H54 (cell line): ENCODE measurements at places on chromosomes 6 and 20.

DNA sequence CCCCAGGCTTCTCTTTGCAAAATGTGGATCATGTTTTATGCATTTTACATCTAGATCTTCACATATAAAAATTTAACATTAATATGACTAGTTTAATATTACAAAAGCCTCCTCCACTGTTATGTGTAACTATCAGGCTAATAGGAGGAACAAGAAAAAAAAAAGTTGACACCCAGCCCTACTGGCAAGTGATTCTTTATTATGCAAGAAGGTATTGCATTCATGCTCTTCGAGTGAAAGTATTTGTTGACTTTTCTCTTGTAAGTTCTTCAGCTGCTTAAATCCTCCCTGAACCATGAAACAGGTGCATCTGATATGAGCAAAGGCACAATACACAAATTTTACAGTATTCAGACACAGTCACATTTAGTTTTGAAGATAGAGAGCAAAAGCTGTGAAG lies 716 bp upstream of the HLA-DQB2 start:
- no peak for DNase-seq

- no peak for DNase-seq
Measured at GRCh38 chr6:17066610-17067009, 35.2 kb upstream of the STMND1 start.

- DNase-seq, result no peak
Measured at GRCh38 chr20:49685809-49686208, 27.9 kb downstream of the B4GALT5 start.

DNA sequence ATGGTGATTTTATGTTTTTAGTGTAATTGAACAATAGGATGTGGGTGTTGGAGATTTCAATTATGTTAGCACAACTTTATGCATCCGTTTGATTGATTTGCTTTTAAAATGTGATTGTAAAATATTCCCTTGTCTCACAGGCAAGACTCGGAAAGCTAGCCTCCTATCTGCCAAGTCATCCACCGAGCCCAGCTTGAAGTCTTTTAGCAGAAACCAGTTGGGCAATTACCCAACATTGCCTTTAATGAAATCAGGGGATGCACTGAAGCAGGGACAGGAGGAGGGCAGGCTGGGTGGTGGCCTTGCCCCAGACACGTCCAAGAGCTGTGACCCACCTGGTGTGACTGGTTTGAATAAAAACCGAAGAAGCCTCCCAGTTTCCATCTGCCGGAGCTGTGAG lies 200.9 kb downstream of the SASH1 start:
- DNase-seq, result no peak

- no peak for DNase-seq
Measured at GRCh38 chr6:168866534-168866933, 387.1 kb downstream of the THBS2 start.

DNA sequence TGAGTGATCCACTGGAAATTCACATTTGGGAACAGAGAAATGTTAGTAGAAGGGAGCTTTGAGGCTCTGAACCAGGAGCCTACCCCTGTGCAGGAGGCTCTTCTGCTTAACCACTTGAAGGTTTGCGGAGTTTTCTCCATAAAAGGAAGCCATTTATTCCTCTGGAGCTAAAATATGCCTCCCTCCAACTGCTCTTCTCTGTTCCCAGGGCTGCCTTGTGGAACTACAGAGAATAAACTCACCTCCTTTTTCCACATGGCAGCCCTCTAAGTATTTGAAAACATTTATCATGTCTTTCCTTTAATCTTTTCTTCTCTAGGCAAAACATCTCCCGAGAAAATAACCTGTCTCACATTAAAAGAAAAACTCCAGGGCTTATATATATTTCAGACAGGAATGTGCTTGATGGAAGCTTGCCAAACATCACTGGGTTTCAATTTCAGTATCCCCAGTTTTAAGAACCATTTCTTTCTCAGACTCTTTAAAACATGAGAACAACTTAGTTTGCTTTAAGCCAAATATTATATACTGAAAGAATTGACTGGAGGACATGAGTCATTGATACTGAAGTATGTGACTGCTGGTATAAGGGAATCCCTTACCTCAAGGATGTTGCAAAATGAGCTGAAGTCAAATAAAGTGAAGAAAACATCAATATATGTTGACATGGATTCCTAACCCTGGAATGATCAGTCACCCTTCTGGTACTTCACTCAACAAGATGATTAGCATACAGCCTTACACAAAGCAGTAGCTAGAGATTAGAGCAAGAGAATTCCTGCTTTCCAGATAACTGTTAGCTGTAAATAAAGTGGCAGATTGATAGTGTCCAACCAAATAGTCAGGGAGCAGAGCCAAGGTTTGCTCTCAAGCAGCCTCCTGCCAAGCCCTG lies 74.0 kb downstream of the ZBTB2 start:
- no peak for DNase-seq

- DNase-seq, result no peak
Measured at GRCh38 chr6:46612645-46613044, 40.0 kb downstream of the CYP39A1 start.

GRCh38 chr6:87001494-87001893 lies 64.2 kb downstream of the HTR1E start:
- no peak for DNase-seq

DNA sequence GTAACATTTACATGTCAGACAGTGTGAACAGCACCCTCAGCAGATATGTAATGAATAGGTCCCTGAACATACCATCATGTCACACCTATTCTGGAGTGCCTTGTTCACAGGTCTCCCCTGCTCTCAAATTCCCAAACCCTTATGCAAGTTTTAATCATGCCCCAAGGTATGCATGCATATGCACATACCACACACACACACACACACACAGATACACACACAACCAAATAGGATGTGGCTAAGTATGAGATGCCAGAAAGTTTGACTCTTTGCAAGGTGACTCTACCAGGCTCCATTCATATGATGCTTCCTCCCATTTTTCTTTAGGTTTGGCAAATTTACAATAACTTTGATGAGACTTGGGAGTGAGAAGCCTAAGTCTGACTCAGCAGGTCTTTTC lies 243.8 kb upstream of the IRAK1BP1 start:
- DNase-seq, result no peak

GRCh38 chr20:17641993-17642392 lies 40.0 kb downstream of the RRBP1 start:
- no peak for DNase-seq

DNA sequence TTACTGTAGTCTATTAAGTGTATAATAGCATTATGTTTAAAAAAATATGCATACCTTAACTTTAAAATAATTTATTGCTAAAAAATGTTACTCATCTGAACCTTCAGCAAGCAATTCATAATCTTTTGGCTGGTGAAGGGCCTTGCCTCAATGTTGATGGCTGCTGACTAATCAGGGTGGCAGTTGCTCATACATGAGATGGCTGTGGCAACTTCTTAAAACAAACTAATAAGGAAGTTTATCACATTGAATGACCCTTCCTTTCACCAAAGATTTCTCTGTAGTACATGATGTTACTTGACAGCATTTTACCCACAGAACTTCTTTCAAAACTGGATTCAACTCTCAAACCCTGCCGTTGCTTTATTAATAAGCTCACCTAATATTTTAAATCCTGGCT lies 84.0 kb downstream of the TASP1 start:
- no peak for DNase-seq

GRCh38 chr6:142374091-142374770 lies 72.4 kb downstream of the ADGRG6 start:
- DNase-seq, result no peak

DNA sequence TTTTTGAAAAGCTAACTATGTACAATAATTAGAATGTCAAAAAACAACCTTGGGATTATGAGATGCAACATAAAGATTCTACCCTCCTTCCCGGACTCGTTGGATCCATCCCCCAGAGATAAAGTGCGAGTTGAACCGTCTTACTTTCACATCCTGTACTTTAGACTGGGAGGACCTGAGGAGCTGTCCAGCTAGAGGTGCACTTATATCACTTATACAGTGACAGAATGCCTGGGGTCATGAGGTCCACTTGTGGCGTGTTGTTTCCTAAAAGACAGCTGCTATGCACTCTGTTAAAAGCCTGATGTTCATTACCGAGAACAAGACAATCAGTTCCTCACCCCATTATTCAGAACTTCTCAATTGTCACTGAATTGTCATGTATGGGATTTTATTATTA lies 2.1 kb downstream of the CDS2 start:
- DNase-seq, result no peak

DNA sequence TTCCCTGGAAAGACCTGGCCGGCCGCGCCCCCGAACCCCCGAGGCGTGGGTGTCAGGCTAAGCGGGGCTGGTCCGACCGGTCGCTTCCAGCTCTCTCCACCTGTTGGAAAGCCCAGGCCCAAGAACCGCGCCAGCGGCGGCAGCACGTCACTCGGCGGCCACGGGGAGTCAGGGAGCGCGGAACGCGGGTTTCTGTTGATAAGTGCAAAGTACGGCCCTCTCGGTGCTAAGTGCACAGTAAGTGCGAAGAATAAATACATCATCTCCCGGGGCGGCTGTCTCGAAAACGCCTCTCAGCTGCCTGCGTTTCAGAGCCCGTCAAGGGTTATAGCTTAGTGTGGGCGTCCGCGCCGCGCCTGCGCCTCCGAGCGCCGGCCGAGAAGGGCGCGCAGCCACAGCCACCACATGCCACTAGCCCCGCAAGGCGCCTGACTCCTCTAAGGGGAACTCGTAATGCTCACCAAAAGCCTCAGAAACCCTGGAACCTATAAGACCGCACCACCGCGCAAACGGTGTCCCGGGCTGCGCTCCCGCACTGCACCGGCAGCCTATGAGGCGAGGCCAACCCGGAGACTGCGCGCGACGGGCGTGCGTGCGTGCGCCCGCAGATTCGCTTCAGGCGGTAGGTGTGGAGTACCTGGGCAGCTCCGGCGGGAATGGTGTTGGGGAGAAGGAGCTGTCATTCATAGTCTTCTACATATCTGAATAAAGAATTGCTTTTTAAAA lies 9.2 kb upstream of the TBX18 start:
- no peak for DNase-seq

- DNase-seq, result no peak
Measured at GRCh38 chr6:140987364-140988155, 1145.2 kb upstream of the GJE1 start.

GRCh38 chr6:105510746-105511145 lies 107.9 kb upstream of the PREP start:
- DNase-seq, result no peak

DNA sequence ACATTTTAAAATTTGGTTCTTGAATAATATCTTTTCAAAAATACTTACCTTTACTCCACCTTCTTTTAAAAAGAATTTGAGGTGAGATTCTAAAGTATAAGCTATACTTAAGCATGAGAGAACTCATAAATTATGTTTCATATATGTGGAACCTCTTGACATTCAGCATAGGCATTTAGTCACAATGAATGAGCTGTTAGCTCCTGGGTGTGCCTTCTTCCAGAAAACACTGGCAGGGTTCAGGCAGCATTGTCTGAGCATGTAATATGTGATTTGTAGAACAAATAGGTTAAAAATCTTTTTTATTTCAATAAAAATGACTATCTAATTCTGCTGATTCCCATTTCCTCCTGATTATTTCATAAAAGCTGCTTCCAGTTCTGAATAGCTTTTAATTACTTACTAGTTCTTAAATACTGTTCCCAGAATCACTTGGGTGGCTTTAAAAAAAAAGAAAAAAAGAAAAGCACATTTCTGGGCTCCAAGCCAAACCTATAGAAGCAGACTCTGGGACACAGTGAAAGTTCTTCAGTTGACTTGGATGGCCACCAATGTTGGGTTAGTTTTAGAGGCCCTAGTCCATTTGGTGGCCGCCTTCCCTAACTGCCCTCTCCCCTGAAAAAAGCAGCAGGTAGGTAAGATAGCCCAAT lies 20.2 kb downstream of the RNF8 start:
- DNase-seq, result no peak

DNA sequence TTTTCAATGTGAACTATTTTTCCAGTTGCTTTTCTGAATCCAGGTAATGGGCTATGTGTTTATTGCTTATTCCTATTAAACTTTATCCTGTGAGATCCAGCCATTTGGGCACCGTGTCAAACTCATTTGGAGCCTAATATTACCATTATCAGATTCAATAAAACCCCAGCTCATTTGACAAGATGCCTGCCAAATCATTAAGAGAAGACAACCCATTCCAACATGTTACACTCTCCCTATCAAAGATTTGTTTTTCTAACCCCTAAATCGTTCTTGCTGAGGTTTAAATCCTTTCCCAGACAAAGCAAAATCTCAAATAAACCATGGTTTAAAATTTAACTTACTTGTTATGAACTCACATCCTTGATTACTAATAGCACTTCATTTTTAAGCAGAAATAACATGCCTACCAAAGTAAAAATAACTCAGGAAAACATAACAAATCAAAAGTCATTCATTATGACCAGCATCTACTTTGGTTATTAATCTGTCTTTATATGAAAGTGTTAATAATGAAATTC lies 130.0 kb upstream of the TCF21 start:
- DNase-seq, result no peak

GRCh38 chr6:75819776-75820487 lies 70.9 kb downstream of the MYO6 start:
- no peak for DNase-seq

- no peak for DNase-seq
Measured at GRCh38 chr6:40937491-40937890, 101.5 kb downstream of the UNC5CL start.

DNA sequence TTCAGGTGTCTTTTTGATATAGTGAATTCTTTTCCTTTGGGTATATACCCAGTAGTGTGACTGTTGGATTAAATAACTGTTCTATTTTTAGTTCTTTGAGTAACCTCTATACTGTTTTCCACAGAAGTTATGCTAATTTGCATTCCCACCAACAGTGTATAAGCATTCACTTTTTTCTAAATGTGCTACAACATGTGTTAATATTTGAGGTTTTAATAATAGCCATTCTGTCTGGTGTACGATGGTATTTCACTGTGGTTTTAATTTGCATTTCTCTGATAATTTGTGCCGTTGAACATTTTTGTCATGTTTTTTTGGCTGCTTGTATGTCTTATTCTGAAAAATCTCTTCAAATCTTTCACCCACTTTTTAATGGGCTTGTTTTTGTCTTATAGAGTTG lies 563.5 kb downstream of the GRIK2 start:
- DNase-seq, result no peak

- DNase-seq, result no peak
Measured at GRCh38 chr6:71531841-71532240, 243.2 kb downstream of the OGFRL1 start.

GRCh38 chr6:62775427-62776022 lies 435.7 kb upstream of the FKBP1C start:
- DNase-seq, result no peak
